Activated naive CD4-positive, alpha-beta T cell treated with anti-CD3 and anti-CD28 coated beads, Interleukin-2, amount 50 U/mL, for 16 hours (primary cell): ENCODE measurements at places on chromosomes 2 and 18.

- DNase-seq: no peak
These were observed 43.0 kb upstream of the ZNF804A start for GRCh38 chr2:184555352-184555751.

GRCh38 chr2:238126775-238127164 lies 11.7 kb upstream of the KLHL30 start:
- no peak for DNase-seq

GRCh38 chr2:9287400-9288045 lies 80.9 kb downstream of the ASAP2 start:
- DNase-seq: no peak

GRCh38 chr18:40259115-40259835 lies 1695.8 kb upstream of the PIK3C3 start:
- no peak for DNase-seq
